ENCODE measurements at places on chromosomes 2 and 18.

GRCh38 chr2:234401426-234401825, 95.5 kb downstream of the ARL4C start:
- peaks cover 44% of the 10 kb centered on the region for H3K4me1 ChIP-seq
- no peaks in the 10 kb centered on the region for H3K36me3 ChIP-seq
- H3K27me3 ChIP-seq, result no peaks in the 10 kb centered on the region
- no peak overlapping the region for H3K27ac ChIP-seq

DNA sequence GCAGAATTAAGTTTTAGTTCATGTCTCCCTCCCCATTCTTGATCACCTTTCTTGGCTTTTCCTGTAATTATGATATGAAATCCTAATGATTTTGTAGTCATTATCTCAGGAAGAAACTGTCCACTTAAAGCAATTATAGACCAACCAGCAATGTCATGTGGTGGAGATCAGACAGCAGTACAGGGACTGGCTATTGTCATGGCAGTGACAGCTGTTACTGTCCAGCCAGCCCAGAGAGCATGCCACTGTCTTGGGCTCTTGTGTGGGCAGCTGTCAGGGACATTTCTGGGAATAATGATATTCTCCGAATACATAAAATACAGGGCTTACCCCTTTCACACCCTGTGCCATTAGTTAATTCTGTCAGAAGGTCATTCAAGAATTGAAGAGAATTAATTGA, 355.3 kb upstream of the RAB12 start:
- no peaks in the 10 kb centered on the region for H3K27me3 ChIP-seq
- no peak for DNase-seq
- H3K4me3 ChIP-seq, result no peak overlapping the region
- H3K36me3 ChIP-seq, result no peaks in the 10 kb centered on the region
- no peak overlapping the region for H3K27ac ChIP-seq

GRCh38 chr2:66171530-66171929, 263.4 kb upstream of the MEIS1 start:
- H3K36me3 ChIP-seq, result no peaks in the 10 kb centered on the region
- H3K27ac ChIP-seq, result no peak overlapping the region
- no peak for DNase-seq
- H3K4me3 ChIP-seq, result no peak overlapping the region

- no peak for DNase-seq
- H3K4me1 ChIP-seq, result no peaks in the 10 kb centered on the region
- peaks cover 2% of the 10 kb centered on the region for H3K27me3 ChIP-seq
- no peaks in the 10 kb centered on the region for H3K36me3 ChIP-seq
- no peak overlapping the region for H3K27ac ChIP-seq
Observed at GRCh38 chr2:189421644-189422043, 19.6 kb upstream of the WDR75 start.

- H3K4me3 ChIP-seq, result no peak overlapping the region
- H3K27ac ChIP-seq, result peak overlapping the region; percentile 47
- H3K27me3 ChIP-seq, result no peaks in the 10 kb centered on the region
- H3K36me3 ChIP-seq, result no peaks in the 10 kb centered on the region
- DNase-seq, result no peak
- H3K4me1 ChIP-seq, result peaks cover 20% of the 10 kb centered on the region
Observed at GRCh38 chr2:240401781-240402551, 33.5 kb upstream of the GPC1 start.

DNA sequence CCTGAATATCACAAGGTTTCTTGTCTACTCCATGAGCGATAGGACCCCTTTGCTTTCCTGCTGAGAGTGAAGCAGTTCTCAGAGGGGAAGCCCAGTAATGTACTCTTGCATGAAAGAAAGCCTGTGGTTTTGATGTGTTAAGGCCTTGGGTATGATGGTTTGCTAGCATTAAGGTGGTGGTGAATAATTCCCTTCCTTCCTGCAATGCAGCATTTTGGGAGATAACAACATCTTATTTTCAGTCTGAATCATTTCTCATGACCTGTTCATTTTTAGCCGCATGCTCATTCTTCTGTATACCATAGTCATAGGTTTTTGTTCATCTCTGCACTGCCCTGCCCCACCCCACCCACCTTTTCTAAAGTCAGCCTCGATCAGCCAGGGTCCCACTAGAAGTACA, 66.2 kb downstream of the HNMT start:
- no peak for DNase-seq
- H3K27ac ChIP-seq, result no peak overlapping the region
- no peak overlapping the region for H3K4me3 ChIP-seq
- H3K4me1 ChIP-seq, result no peaks in the 10 kb centered on the region
- no peaks in the 10 kb centered on the region for H3K36me3 ChIP-seq
- H3K27me3 ChIP-seq, result peaks cover 4% of the 10 kb centered on the region

- no peak for DNase-seq
- H3K36me3 ChIP-seq, result no peaks in the 10 kb centered on the region
- H3K27me3 ChIP-seq, result no peaks in the 10 kb centered on the region
- no peak overlapping the region for H3K4me3 ChIP-seq
- peaks cover 5% of the 10 kb centered on the region for H3K4me1 ChIP-seq
- H3K27ac ChIP-seq, result no peak overlapping the region
Observed at GRCh38 chr2:443741-444140, 155.8 kb upstream of the ALKAL2 start.

DNA sequence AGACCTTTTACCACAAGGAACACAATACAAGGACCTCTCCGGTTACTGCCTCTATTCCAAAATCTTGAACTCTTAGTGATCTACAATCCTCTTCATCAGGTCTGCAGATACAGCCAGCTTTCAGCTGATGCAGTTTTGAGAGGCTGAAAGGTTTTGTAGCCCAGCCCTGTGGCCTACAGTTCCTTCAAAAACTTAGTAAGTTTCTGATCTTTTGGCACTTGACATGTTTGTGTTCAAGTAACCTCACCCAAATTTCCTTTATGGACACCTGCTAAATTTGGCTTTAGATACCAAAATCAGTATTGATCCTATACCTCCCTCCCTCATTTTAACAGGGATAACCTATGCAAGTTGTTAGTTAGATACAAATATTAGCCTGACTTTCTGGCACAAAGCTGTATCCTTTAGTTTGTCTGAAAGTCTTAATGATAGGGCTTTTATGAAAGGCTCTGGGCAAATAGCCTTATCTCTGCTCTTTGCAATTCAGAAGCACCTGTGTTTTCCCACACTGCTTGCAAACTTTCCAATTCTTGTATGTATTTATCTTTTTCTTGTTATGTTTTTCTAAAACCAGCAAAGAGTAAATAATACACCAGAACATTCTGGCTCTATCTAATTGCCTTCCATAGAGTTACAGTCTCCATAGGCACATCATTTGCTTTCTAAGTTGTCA, 650.5 kb upstream of the KLHL29 start:
- no peak overlapping the region for H3K4me3 ChIP-seq
- H3K4me1 ChIP-seq, result no peaks in the 10 kb centered on the region
- H3K27me3 ChIP-seq, result no peaks in the 10 kb centered on the region
- no peak overlapping the region for H3K27ac ChIP-seq
- DNase-seq, result no peak

GRCh38 chr2:219509780-219510511, 4.3 kb upstream of the ASIC4 start:
- peaks cover 19% of the 10 kb centered on the region for H3K36me3 ChIP-seq
- DNase-seq, result peak; percentile 77
- peaks cover 44% of the 10 kb centered on the region for H3K27me3 ChIP-seq
- no peak overlapping the region for H3K4me3 ChIP-seq
- no peak overlapping the region for H3K27ac ChIP-seq
- H3K4me1 ChIP-seq, result peaks cover 20% of the 10 kb centered on the region

DNA sequence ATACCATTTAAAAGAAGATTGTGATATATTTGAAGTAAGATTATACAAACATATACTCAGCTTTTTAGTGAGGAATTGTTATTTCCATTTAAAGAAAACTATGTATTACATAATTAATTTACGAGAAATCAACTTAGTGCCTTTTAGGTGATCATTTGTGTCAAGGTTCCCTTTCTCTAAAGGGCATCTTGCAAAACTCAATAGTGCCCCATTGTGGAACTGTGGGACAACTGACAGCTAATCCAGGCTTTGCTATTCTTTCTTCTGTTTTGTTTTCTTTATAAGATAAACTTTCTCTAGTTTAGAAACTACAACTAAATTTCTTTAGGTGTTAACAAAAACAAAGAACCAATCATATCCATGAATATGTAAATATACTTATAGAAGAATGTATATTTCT, 24.3 kb upstream of the VIT start:
- H3K36me3 ChIP-seq, result no peaks in the 10 kb centered on the region
- no peak overlapping the region for H3K27ac ChIP-seq
- H3K27me3 ChIP-seq, result peaks cover 10% of the 10 kb centered on the region
- no peak for DNase-seq

DNA sequence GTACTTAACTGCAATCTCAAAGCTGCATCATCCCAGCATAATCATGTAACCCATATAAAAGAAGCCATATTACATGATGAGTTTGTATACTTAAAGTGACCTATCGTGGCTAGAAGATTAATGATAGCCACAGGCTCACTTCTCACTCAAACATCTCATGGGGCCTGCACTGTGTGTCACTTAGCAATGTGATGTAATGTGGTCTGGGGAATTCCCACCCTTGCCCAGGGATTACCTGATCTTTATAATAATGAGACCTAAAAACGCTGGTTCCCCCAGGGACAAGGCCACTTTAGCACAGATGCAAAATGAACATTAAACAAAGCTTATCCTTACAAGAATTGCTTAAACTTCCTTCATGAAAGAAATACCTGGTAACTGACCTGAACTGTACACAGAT, 427.1 kb upstream of the CNTNAP5 start:
- no peaks in the 10 kb centered on the region for H3K27me3 ChIP-seq
- no peak overlapping the region for H3K27ac ChIP-seq
- H3K36me3 ChIP-seq, result no peaks in the 10 kb centered on the region

DNA sequence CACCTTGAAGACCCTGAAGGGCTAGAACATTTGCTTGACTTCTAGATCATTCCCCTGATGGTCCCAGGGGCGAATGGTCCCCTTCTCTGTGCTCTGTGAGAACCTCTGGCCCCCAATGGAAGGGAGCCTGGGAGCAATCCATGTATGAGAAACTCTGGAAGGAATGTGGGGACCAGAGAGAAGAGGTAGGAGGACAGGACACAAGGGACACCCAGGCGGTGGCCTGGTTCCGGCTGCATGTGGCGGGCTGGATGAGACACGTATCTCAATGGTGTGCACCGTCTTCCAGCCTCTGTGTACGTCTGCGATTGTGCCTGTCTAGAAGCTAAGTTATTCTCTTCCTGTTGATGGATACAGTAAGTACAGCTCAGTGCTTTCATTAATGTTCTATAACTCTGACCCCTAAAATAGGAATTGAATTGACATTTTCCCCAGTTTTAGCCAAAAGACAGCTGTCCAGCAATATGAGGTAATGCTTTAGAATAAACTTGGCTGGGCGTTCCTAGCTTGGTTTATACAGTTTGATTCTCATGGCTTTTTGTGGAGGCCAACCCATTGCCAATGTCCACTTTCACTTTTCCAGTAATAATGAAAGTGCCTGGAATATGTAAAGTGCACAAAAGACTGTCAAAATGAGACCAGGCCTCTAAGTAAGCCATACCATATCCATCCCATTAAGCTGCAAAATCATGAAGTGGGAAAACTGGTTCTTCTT, 30.1 kb upstream of the COPS8 start:
- DNase-seq, result no peak
- H3K4me1 ChIP-seq, result peaks cover 16% of the 10 kb centered on the region
- H3K4me3 ChIP-seq, result no peak overlapping the region
- H3K27ac ChIP-seq, result no peak overlapping the region
- H3K27me3 ChIP-seq, result no peaks in the 10 kb centered on the region
- H3K36me3 ChIP-seq, result no peaks in the 10 kb centered on the region

DNA sequence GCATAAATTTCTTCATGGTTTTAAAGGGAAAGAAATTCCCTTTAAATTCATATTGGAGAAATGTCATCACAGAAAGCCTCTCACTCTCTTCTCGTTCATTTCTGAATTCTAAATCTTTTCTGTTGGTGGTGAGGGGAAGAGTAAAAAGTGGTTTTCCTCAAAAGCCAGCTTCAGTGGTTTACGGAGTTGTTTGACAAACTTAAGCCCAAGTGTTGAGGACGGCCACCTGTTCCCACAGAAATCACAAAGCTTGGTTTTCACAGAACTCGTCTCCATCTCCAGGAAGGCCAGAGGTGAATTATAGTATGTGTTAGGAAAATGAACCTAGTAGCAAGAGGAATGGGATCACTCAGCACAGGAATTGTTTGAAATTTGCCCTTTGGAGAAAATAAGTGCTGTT, 316.2 kb downstream of the PDE11A start:
- peaks cover 4% of the 10 kb centered on the region for H3K27me3 ChIP-seq
- H3K4me1 ChIP-seq, result peaks cover 5% of the 10 kb centered on the region
- no peak overlapping the region for H3K4me3 ChIP-seq

DNA sequence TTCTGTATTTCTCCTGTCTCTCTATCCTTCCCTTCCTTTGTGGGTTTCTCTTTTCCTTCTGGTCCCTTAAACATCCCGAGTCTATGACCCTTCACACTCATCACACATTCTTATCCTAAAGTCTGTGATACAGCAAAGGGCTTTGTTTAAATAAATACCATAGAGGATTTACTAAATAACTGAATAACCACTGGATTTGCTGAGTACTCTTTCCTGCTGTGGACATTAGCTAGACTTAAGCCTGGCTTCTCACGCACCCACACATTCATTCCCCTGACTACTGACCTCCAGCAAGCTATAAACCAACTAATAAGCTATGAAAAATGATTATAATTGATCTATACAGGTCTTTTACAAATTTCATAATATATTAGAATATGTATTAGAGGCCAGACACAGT, 76.6 kb downstream of the COL4A3 start:
- no peak for DNase-seq
- no peaks in the 10 kb centered on the region for H3K4me1 ChIP-seq

- H3K4me3 ChIP-seq, result no peak overlapping the region
- H3K36me3 ChIP-seq, result peaks cover 22% of the 10 kb centered on the region
- DNase-seq, result no peak
Observed at GRCh38 chr18:35141567-35142274, 99.1 kb upstream of the ZNF397 start.

- peaks cover 11% of the 10 kb centered on the region for H3K4me1 ChIP-seq
- no peaks in the 10 kb centered on the region for H3K36me3 ChIP-seq
- no peak overlapping the region for H3K27ac ChIP-seq
- H3K4me3 ChIP-seq, result no peak overlapping the region
- peaks cover 3% of the 10 kb centered on the region for H3K27me3 ChIP-seq
Observed at GRCh38 chr2:157181234-157181633, 76.3 kb upstream of the GALNT5 start.

DNA sequence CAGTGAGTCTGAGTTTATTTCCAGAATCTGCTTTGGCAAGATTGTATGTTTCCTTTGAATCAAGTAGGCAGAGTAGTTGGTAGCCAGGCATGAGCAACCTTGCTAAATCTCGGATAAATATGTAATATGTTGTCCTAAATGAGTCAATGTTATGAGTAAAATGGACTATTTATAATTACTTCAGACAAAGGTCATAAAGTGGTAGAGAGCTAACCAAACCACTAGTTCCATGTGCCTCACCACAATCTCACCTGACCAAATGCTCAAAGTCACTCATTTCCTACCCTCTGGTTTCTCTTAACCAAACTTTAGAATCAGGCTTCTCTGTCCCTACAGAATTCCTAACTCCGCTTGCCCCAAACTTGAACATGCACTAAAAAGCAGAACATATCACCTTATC, 261.2 kb upstream of the FSIP2 start:
- DNase-seq, result no peak
- no peak overlapping the region for H3K27ac ChIP-seq
- no peaks in the 10 kb centered on the region for H3K4me1 ChIP-seq
- no peak overlapping the region for H3K4me3 ChIP-seq
- no peaks in the 10 kb centered on the region for H3K27me3 ChIP-seq
- no peaks in the 10 kb centered on the region for H3K36me3 ChIP-seq

GRCh38 chr18:77478646-77479442, 229.2 kb downstream of the GALR1 start:
- no peaks in the 10 kb centered on the region for H3K36me3 ChIP-seq
- H3K27ac ChIP-seq, result no peak overlapping the region
- H3K4me1 ChIP-seq, result no peaks in the 10 kb centered on the region
- no peak overlapping the region for H3K4me3 ChIP-seq

Data from activated CD4-positive, alpha-beta T cell treated with anti-CD3 and anti-CD28 coated beads for 36 hours (primary cell).